ENCODE measurements at places on chromosomes 4 and X. TPM values are rescaled to one million over a fixed set of nuclear protein-coding genes. Genes with fewer than 3 reads are reported as not detected.

SLC26A1 gene
- not detected for total RNA-seq

GRCh38 chr4:87506974-87507701 lies 22.0 kb downstream of the SPARCL1 start:
- no peak overlapping the region for H3K27ac ChIP-seq
- DNase-seq, result no peak
- H3K27me3 ChIP-seq, result no peaks in the 10 kb centered on the region
- H3K4me1 ChIP-seq, result no peaks in the 10 kb centered on the region
- no peaks in the 10 kb centered on the region for H3K36me3 ChIP-seq

KIT gene
- total RNA-seq, result 0.36 TPM

CT45A5 gene
- not detected for total RNA-seq

SH2D1A gene
- total RNA-seq, result 41.5 TPM

TCEAL3 gene
- 5.0 TPM for total RNA-seq

Data from CD4-positive, alpha-beta T cell (primary cell).